Aorta (tissue), 5 donors: ENCODE measurements at places on chromosomes 5 and 9. TPM values are rescaled to one million over a fixed set of nuclear protein-coding genes. Genes with fewer than 3 reads are reported as not detected.

DNA sequence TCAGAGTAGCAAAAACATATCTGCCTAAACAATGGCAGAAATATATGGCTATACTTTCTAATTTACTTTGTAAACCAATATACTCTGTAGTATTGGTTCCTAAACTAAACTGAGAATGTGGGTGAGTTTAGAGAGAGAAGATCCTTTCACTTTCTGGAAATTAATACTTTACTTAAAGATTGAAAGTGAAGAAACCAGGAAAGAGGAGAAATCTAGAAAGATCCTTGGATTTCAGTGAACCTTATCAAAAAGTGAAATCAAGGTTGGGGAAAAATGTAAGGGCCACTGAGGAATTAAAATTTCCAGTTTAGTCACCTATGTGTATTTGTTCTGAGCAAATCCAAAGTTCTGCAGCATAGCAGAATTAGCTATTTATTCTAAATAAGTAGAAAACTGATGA, 5.9 kb downstream of the SLC38A9 start:
- H3K4me1 ChIP-seq, result no peaks in the 10 kb centered on the region
- no peak overlapping the region for H3K27ac ChIP-seq

- no peak for DNase-seq
- H3K4me1 ChIP-seq, result no peaks in the 10 kb centered on the region
- H3K4me3 ChIP-seq, result no peak overlapping the region
- H3K36me3 ChIP-seq, result no peaks in the 10 kb centered on the region
These were observed 13.3 kb downstream of the SURF6 start for GRCh38 chr9:133322701-133323100.

- H3K36me3 ChIP-seq, result no peaks in the 10 kb centered on the region
- peaks cover 10% of the 10 kb centered on the region for H3K4me1 ChIP-seq
- DNase-seq, result no peak
- no peaks in the 10 kb centered on the region for H3K27me3 ChIP-seq
- peak overlapping the region; percentile 93 for H3K27ac ChIP-seq
These were observed 166.2 kb downstream of the DEPDC1B start for GRCh38 chr5:60533789-60534188.

DNA sequence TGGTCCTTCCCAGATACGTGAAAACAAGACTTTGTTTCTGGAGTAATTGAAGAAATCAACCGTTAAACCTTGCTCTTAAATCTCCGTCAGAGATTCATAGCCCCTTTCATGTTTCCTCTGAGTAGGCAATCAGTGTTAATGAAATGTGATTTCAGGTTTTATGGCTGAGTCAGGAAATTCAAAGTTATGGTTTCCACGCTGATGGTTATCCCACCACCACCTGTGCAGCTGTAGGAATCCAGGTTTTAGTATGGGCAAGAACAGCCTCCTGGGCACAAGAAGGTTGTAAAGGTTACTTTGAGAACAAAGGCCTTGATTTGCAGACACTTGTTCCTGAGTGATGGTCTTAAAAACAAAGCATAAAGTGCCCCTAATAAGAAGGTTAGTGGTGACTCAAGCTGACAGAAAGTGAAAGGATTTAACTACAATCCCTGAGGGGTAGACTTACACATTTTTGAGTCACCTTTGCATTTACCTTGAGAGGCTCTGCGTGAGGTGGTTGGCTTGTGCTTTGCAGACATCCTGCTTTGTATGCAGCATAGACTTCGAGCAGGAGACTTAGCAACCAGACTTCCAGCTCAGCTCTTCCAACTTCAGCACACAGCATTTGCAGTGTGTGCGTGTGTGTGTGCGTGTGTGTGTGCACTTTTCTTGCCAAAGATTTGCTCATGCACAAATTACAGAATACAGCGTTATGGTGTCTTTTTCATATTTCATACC, 159.6 kb downstream of the TLE4 start:
- no peaks in the 10 kb centered on the region for H3K4me1 ChIP-seq
- no peak overlapping the region for H3K27ac ChIP-seq
- no peaks in the 10 kb centered on the region for H3K36me3 ChIP-seq
- no peak overlapping the region for H3K4me3 ChIP-seq

- no peak overlapping the region for H3K4me3 ChIP-seq
- H3K4me1 ChIP-seq, result no peaks in the 10 kb centered on the region
- H3K27me3 ChIP-seq, result peaks cover 2% of the 10 kb centered on the region
These were observed 459.2 kb upstream of the RGMB start for GRCh38 chr5:98314292-98314691.

- no peak overlapping the region for H3K27ac ChIP-seq
- no peaks in the 10 kb centered on the region for H3K36me3 ChIP-seq
- H3K4me3 ChIP-seq, result no peak overlapping the region
- DNase-seq, result no peak
- H3K4me1 ChIP-seq, result no peaks in the 10 kb centered on the region
- no peaks in the 10 kb centered on the region for H3K27me3 ChIP-seq
These were observed 37.8 kb downstream of the EXOSC2 start for GRCh38 chr9:130731355-130731754.

GRCh38 chr9:20242510-20243189, 379.6 kb downstream of the MLLT3 start:
- no peaks in the 10 kb centered on the region for H3K4me1 ChIP-seq
- no peaks in the 10 kb centered on the region for H3K36me3 ChIP-seq
- no peaks in the 10 kb centered on the region for H3K27me3 ChIP-seq

DNA sequence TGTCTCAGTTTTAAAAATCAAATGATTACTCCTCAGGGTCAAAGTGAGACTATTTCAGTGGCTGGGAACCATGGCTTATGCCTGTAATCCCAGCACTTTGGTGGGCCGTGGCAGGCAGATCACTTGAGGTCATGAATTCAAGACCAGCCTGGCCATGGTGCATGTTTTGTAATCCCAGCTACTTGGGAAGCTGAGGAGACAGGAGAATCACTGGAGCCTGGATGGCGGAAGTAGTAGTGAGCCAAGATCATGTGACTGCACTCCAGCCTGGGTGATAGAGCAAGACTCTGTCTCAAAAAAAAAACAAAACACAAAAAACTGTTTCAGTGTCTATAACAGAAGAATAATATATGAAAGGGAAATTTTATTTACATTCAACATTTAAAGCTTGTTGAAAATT, 182.9 kb downstream of the ARHGEF28 start:
- no peak for DNase-seq
- no peak overlapping the region for H3K27ac ChIP-seq
- no peaks in the 10 kb centered on the region for H3K27me3 ChIP-seq
- no peaks in the 10 kb centered on the region for H3K36me3 ChIP-seq

DNA sequence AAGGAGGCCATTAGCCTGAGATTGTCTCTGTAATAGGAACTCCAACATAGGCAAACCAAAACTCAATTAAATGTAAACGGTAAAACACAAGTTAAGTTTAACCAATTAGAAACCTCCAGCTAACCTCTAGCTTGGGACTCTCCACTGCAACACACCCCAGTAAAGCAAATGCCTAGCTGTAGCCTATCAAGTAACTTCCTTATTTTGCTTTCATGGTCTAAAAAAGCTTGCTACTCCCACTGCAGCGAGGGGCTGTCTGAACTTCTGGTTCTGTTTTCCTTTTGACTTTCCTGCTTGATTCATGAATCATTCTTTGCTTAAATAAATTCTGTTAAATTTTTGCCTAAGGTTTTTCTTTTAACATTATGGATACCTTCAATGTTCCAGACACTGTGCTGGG, 24.4 kb upstream of the C5orf46 start:
- peaks cover 4% of the 10 kb centered on the region for H3K4me1 ChIP-seq
- no peak overlapping the region for H3K4me3 ChIP-seq
- DNase-seq, result no peak
- peak overlapping the region; percentile 8 for H3K27ac ChIP-seq
- no peaks in the 10 kb centered on the region for H3K27me3 ChIP-seq

DNA sequence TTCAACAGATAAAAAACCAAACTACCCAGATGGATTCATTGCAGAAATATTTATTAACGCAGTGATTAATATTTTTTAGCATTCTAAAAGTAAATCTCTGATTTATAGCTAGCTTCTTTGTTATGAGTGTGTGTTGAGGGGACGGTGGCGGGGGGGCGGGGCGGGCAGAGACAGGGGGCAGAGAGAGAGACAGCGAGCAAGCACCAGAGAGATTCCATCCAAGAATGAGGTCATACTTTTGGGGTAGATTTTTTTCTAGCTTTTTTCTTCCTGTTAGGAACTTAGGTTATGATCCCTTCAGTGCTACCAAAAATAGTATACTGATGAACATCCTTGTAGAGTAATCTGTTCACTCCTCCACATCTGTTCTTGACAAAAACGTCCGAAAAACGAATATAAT, 500 bp upstream of the ZNF883 start:
- no peaks in the 10 kb centered on the region for H3K4me1 ChIP-seq
- H3K36me3 ChIP-seq, result peaks cover 2% of the 10 kb centered on the region
- no peak overlapping the region for H3K4me3 ChIP-seq
- no peak overlapping the region for H3K27ac ChIP-seq
- no peak for DNase-seq

DNA sequence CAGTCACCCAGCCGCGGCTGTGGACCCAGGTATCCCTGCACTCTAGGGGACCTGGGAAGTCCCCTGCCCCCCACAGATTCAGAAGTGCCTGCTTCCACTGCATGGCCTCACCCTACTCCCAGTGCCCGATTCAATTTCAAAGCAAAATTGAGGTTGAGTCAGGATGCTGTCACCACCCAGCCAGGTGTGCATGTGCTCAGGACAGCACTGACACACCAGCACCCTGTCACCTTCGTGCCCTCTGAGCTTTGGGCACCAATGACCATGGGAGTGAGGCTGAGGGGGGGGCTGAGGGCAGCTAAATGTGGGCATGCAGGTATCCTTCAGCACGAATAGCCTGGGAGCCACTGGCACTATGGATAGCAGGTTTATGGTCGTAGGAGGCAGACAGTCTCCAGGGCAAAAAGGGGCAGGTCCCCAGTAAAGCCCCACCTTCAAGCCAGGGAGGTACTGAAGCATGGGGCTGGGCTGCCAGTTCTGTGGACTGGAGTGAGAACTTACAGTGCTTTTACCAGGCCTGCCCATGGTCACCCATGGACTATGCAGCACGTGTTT, 1151.6 kb upstream of the CDH6 start:
- H3K4me3 ChIP-seq, result no peak overlapping the region
- H3K4me1 ChIP-seq, result no peaks in the 10 kb centered on the region
- H3K36me3 ChIP-seq, result no peaks in the 10 kb centered on the region
- no peak for DNase-seq

- no peaks in the 10 kb centered on the region for H3K36me3 ChIP-seq
- H3K4me3 ChIP-seq, result no peak overlapping the region
- no peak overlapping the region for H3K27ac ChIP-seq
- DNase-seq, result no peak
- no peaks in the 10 kb centered on the region for H3K4me1 ChIP-seq
These were observed 249.2 kb upstream of the IRX4 start for GRCh38 chr5:2131826-2132496.

Gene ZNG1C
- 38.6 TPM for total RNA-seq

Gene EQTN
- total RNA-seq, result 0.58 TPM

Gene OTP
- total RNA-seq, result not detected

Gene CBY3
- not detected for total RNA-seq

Gene ANAPC2
- total RNA-seq, result 54.0 TPM
